Eye (tissue), 1 donor: ENCODE measurements at places on chromosomes 1 and 21.

- no peak for DNase-seq
Measured at GRCh38 chr1:182185136-182185535, 123.6 kb upstream of the ZNF648 start.

DNA sequence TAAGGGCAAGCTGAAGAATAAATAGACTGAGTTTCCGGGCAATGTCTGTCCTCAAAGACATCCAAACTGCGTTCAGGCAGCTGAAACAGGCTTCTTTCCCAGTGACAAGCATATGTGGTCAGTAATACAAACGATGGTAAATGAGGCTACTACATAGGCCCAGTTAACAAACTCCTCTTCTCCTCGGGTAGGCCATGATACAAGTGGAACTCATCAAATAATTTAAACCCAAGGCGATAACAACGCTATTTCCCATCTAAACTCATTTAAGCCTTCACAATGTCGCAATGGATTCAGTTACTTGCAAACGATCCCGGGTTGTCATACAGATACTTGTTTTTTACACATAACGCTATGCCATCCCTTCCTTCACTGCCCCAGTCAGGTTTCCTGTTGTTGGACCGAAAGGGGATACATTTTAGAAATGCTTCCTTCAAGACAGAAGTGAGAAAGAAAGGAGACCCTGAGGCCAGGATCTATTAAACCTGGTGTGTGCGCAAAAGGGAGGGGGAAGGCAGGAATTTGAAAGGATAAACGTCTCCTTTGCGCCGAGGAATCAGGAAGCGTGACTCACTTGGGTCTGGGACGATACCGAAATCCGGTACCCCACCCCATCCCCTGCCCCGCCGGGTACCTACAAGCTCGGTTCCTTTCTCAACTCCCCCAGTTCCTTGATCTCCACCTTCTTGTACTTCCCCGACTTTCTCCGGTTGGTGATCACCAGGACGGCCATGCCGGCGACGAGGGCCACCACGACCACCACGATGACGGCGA is 1.3 kb downstream of the TACSTD2 start:
- DNase-seq: peak; percentile 33

DNA sequence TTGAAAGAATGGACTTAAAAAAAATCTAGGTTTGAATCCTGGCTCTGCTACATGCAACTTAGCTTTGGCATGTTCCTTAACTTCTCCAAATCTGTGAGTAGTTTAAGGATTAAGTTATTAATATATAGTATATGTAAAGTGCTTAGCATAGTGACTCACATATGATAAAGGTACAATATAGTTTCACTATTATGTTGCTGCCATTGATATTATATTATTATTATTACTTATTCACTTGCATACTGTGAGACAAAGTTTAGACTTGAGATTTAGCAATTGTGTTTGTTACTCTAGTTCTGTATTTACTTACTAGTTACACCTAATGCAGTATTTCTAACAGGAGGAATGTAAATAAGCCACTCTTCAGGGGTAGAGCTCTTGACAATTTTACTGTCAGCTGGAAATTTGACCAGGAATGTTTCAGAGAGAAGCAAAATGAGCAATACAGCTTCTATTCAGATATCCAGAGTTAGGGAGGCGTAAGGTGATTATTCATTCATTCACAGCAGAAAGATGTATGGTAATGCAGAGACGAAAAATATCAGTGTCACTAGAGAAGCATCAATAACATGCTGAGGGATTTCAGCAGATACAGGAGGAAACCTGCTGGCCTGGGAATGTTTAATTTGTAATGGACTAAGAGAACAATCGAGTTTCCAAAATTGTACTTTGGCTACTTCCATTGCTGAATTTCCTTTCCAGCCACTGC is 25.5 kb downstream of the RGS7 start:
- DNase-seq: no peak

GRCh38 chr1:217620814-217621213 is 10.1 kb downstream of the GPATCH2 start:
- DNase-seq: no peak

DNA sequence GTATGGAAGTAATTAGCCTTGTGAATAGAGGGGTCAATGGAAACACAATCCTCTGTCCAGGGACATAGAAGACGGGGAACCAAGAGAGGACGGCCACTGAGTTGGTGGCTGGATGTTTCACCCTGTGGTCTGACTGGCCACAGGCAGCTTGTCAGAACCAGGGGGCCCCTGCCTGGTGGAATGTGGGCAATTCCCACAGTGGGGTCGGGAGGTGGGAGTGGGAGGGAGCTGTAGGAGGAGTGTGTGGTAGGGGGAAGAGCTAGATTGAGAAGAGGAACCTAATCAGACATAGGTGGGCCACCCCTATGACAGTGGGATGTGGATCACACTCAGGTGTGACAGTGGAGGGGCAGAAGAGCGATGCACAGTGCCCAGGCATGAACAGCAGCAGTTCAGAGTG is 31.3 kb downstream of the TRIM62 start:
- no peak for DNase-seq
